GM12878 (cell line): ENCODE measurements at places on chromosomes 12 and 14. TPM values are rescaled to one million over a fixed set of nuclear protein-coding genes. Genes with fewer than 3 reads are reported as not detected.

Gene PROX2
- polyA plus RNA-seq: 0.06 and 0.28 TPM in 2 replicates

Gene AKAP5
- polyA plus RNA-seq: 0.46 and 0.55 TPM in 2 replicates

Gene SERPINA12
- polyA plus RNA-seq: not detected in 2 replicates

Gene ZNF385A
- 18.2 and 26.1 TPM in 2 replicates for polyA plus RNA-seq

Gene LRFN5
- not detected in 2 replicates for polyA plus RNA-seq

Gene DPPA3
- not detected in 2 replicates for polyA plus RNA-seq

Gene FAM222A
- polyA plus RNA-seq: 0.08 TPM in 1 of 2 replicates, not detected in the other

Gene SLCO1A2
- not detected in 2 replicates for polyA plus RNA-seq

Gene C3AR1
- polyA plus RNA-seq: 0.08 TPM in 1 of 2 replicates, not detected in the other

Gene ANO2
- not detected in 2 replicates for polyA plus RNA-seq

Gene GAPDH
- 9,821 and 9,909 TPM in 2 replicates for polyA plus RNA-seq

Gene IL26
- polyA plus RNA-seq: not detected in 2 replicates

Gene MMP19
- not detected in 2 replicates for polyA plus RNA-seq

Gene NR4A1
- 1.5 and 2.1 TPM in 2 replicates for polyA plus RNA-seq

- DNase-seq: no peak
These were observed 8.2 kb downstream of the GPRC5D start for GRCh38 chr12:12943586-12944260.

GRCh38 chr14:22980672-22981089 lies 1.7 kb downstream of the AJUBA start:
- no peak for DNase-seq

DNA sequence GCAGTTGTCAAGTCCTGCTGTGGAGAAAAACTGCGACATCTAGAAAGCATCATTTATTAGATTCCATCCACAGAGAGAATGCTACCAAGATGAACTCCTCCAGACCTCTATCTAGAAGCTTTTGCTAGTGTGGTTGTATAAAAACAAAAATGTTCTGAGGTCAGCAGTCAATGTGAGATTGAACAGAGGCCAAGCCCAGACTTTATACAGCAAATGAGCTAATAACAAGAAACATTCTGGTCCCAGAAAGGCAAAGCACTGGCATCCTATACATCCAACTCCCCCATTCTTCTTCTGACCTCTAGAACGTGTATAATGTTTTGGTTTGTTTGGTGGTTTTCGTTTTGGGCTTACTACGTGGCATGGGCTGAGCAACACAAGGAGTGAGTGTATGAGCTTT lies 26.7 kb upstream of the RIN3 start:
- no peak for DNase-seq

- DNase-seq: no peak
These were observed 20.1 kb downstream of the ERC1 start for GRCh38 chr12:1011091-1011490.

DNA sequence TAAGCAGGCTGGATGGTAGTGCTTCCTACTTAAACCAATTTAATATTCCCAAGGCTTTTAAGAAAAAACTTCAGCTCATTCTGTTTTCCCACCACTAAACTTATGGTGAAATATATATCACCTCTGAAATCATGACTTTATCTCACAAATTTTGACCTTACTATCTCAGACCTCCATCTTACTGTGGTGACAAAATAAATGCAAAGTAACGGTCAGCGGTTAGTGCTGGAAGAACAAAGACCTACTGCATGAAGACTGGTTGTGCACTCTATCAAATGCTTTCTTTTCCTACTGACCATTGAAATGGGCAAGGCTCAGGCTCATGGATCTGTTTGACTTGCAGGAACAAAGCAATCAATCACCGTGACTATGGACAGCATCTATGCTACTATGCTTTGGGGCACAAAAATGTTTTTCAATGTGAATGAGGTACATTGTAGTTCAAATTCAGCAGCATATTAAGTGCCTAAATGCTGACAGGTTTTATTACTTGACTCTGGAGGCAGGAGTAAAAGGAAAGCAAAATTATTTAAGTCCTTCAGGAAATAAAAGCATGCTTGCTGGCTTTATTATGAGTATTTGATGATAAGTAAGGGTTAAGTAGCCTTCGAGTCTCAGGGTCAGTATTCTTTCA lies 43.1 kb upstream of the GTF2A1 start:
- no peak for DNase-seq

DNA sequence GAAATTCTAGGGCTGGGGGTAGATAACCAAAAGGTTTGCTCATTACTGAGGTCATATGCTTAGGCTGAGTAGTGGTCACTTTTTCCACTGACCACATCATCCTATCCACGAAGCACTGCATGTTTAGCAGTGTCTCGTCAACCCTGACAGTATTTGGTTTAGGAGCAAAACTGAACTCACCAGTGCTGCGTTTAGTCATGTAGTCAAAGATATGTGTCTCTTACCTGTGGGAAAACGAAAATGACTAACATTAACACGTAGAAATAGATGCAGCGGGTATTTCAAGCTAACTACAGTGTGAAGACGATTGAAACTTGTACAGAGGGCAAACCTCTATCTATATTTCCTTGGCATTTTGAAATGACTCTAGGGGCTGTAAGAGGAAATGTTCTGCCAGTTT lies 34.6 kb downstream of the MTHFD1 start:
- DNase-seq: no peak

- DNase-seq: no peak
These were observed 70.1 kb upstream of the PLXNC1 start for GRCh38 chr12:94078138-94078723.

DNA sequence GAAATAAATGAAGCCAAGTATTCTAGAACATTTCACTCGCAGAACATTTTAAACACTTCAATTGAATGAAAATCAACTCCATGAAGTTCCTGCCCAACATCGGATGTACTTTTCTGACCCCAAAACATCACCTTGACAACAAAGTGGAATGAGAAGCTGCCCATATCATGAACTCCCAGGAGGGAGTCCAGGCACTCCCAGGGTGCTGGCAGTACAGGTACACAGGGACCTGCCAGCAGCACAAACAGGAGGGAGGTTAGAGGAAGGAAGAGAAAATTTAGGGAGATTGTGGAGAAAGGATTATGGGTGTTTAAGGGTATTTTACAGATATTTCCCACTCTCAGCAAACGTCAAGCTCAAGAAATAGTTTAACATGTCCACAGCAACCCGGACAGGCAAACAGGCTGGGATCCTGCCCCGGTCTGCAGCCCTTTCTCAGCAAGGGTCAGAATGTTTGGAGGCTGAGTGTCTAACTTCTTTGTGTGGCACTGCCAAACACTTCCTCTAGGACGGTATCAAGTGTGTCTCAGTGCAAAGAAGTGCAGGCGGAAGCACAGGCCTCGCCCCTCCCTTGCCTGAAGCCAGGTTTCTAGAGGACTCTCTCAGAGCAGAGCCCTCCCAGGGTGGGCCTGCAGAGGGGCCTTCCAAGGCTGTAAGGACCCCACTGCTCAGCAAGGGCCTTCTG lies 72.2 kb downstream of the SETD3 start:
- no peak for DNase-seq

DNA sequence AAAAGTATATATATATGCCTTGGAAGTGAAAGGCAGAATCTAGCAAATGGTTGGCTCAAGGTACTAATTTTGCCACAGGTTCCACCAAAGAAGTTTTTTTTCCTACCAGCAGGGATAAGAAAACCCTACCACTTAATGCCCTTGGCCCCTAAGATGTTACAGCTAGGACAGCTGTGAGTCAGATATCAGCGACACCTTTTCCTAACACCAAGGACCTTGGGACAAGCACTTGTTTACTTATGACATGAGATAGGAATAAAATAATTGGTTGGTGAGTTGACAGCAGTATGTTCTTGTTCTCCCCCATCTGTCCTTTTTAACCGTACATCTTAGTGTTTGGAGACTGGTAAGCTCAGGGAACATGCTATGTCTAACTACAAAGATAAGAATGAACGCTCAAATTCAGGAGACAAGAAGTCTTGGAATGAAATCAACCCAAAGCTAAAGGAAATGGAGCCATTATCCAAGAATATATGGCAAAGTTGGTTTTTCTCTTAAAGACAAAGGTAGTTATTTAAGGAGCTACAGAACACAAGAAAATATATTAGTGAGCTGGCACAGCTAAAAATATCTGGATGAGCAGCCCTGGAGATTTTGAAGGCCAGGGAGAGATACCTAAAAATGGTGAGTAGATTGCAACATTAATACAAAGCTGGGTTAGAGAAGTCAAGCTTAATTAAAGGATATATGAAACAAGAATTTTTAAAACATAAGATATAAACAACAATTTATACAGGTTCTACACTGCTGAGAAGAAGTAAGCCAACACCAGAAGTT lies 126.8 kb downstream of the TMTC1 start:
- DNase-seq: no peak

DNA sequence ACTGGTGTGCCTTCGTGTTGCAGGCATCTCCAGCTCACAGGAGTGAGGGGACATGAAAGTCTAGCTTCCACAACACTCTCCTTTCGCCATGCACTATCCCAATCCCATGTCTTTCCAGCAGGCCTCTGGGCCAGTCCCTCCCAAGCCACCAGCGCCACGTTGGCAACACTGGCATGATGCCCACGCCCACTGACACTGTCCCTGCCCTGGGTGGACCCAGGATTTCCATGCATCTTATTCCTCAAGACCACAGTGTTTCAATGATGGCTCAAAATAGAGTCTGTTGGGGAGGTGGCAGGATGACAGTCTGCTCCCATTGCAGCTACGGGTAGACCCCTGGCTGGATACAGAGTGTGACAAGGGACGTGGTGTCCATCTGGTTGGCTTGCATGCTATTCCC lies 2.3 kb downstream of the SP7 start:
- DNase-seq: no peak

GRCh38 chr14:91501951-91502930 lies 7.9 kb downstream of the PPP4R3A start:
- no peak for DNase-seq
